ENCODE measurements at places on chromosomes 6 and 20.
A peak's percentile ranks its signal among the peaks of the same experiment; 100 is the strongest.

- no peak for DNase-seq
Observed at GRCh38 chr6:68127074-68127473, 508.0 kb upstream of the ADGRB3 start.

DNA sequence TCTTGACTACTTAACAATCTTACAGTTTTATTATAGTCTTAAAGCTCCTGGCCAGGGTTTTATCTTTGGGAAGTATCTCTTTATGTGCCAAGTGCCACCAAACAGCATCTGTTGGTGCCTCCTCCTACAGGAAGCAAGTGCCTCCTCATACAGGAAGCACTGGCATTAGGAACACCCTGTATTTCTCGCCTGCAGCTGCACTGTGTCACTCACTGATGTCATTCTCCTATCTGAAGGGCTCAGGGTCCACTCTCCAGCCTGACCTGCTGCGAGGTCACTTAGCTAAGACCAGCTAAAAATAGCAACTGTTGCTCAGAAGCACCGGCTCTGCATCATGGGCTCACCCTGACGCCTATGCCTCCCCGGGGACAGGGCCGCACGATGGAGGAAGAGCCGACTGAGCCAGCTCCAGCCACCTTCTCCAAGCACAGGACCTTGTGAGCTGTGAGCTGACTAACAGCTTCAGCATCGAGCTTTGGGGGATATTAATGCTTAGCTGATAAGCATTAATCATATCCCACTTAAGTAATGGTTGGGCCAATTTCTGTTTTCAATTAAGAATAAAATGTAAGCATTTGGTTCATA, 66.3 kb upstream of the CD93 start:
- DNase-seq = peak; percentile 96

- no peak for DNase-seq
Observed at GRCh38 chr6:150167479-150167873, 24.6 kb downstream of the PPP1R14C start.

DNA sequence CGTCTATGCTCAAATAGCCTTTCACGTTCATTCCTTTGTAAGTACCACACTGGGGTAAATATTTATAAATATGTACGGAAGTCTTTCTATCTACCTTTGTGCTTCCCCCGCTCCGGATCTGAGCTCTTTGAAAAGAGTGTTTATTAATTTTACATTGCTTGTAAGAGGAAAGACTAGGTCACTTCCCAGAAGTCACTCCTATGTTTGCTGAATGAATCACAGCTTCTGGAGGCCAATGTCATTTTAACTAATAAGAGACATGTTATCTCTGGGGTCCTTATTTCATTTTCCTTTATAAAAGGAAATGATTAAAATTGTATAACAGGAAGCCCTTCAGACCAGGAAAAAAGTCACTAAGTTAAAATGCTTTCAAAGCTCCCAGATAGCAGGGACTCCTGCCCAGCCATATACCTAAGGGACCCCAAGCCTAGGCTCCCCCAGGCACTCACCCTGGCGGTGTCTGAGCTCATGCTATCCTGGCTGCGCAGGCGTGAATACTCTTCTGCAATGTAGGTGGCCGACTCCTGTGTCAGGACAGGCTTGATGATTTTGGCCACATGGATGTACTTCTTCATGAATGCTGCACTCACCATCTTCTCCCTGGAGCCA, 12.6 kb downstream of the MCM3 start:
- DNase-seq = no peak

DNA sequence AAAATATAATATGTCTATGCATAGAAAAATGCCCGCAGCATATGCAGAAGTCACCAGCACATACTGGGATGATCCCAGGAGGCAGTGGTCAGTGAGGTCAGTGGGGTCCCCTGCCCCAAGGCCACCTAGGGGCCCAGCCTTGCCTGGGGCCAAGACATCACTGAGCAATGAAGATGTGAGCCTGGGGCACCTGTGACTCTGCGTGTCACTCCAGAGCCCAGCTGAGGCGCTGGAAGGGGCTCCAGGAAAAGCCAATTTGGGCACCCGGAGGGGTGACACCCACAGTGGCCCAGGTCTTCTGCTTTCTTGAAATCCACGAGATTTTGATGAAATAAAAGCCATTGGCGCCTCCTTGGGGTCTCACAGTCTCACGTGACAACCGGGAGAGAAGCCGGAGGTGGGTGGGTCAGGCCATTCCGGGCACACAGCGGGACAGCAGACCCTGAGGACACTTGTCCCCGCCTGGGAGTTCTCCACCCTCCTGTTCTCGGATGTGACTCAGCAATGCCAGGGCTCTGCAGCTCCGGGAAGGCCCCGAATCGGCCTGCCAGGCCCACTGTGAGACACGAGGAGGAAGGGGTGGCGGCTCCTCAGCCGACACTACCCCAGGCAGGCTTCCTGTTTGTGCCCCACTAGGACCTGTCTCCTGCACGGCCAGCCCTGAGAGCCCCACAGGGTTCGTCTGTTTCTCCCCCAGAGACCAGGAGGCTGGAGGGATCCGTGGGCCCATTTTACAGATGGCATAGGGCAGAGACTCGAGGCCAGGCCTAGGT, 24.4 kb upstream of the SLCO4A1 start:
- DNase-seq = no peak

DNA sequence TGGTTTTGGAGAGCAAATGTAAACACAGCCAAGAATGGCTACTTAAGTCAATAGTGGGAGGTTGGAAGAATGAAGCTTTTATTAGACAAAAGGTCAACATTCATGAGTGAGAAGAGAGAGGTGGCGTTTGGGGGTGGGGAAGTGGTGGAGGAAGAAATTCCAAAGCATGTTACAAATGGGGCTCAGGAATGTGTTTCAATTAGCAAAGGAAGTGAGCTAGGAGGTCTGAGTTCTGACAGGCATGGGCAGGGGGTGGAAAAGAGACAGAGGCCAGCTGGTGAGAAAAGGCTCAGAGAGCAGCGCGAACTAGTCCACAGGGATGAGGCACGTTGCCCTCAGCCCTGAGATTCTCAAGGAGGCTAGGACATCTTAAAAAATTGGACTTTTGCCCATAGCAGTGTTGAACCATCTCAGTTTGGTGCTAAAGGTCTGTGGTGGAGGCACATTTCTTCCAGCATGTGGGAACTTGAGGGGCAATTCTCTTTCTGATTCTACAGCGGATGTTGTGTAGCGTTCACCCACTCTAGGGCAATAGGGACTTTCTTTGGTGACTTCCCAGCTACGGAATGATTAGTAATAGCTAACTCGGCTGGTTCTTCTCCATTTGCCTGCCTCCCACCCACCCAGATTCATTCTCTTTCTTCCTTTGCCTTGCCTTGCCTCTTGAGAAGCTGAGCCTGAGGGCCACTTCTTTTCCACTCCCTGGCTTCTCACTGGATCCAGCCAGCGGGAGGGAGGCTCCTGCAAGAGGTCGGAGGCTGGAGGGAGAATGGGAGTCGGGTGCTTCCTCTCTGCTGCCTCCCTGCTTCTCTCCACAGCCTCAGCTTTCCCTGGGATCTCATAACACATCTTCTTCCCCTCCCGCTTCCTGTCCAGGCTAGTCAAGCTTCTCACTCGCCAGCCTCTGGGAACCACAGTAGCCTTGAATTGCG, 45.1 kb upstream of the NEDD9 start:
- peak; percentile 31 for DNase-seq

GRCh38 chr6:126131246-126131645, 144.9 kb downstream of the TRMT11 start:
- DNase-seq = no peak

- no peak for DNase-seq
Observed at GRCh38 chr20:8851446-8851845, 217.4 kb upstream of the PLCB4 start.

- no peak for DNase-seq
Observed at GRCh38 chr20:33881989-33882388, 70.8 kb downstream of the CHMP4B start.

DNA sequence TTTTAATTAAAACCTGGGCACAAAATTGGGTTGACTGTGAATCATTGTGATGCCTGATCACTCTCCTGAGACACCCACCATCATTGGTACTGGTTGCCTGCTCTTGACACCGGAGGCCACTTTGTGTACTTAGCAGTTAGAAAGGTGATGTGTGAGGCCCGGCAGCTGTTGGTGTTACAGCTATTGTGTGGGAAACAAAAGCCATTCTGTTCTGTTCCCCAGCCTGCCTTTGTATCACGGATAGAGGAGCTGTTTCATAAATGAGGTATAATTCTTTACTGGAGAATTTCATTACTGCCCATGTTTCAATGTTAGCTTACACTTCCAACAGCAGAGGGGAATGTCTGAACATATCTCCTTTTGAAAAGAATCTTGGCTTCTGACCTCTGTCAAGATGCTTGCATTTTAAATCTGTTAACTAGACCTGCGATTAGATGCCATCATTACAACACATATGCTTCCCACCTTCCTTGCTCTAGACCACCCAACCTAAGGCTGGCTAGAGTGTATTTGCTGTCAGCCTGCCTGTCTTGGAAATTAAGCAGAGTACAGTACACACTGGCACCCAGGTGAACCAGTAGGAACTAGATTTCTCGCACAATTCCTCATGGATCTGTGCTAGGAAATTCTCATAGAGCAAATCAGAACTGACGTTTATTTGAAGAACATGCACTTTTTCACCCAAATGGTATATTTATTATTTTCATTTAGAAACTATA, 142.4 kb upstream of the INSM1 start:
- DNase-seq = no peak

GRCh38 chr6:163226181-163226835, 188.2 kb upstream of the QKI start:
- no peak for DNase-seq

- no peak for DNase-seq
Observed at GRCh38 chr6:11758878-11759277, 19.7 kb downstream of the ADTRP start.

- DNase-seq = no peak
Observed at GRCh38 chr20:3654326-3655130, 8.7 kb downstream of the GFRA4 start.

- DNase-seq = peak; percentile 98
Observed at GRCh38 chr6:138465007-138465645, 34.2 kb downstream of the NHSL1 start.

DNA sequence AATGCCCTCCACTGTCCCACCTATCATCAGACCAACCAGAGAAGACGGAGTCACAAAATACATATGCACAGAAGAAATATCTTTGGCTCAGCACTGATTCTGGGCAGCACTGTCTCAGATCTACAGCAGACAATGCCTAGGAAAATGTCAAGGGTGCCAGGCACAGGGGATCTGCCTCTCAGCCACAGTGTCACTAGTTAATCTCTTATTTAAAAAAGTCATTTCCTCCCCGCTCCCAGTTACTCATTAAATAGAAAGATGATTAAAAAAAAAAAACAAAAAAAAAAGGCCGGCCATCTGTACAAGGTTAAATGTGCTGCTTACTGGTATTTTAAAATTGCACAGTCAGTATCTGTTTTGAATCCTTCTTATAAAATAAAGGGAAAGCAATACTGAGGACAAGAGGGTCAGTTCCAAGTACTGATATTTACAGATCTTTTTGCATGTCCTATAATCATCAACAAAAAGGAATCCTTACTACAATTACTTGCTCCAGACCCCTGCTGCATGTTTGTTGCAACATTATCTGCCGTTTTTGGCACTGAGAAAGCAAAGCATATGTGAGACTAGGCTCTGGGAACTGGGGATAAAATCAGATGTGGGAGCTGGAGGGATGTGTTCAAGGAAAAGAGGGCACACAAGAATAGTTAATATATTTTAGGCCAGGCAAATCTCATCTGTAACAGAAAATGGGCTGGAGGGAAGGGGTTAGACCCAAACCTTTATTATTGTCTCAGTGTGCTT, 299.3 kb downstream of the KIF16B start:
- no peak for DNase-seq

- no peak for DNase-seq
Observed at GRCh38 chr6:40725390-40725789, 138.2 kb upstream of the LRFN2 start.

- peak; percentile 44 for DNase-seq
Observed at GRCh38 chr6:69796073-69796641, 653 bp downstream of the LMBRD1 start.

- DNase-seq = no peak
Observed at GRCh38 chr6:72977114-72977513, 248.2 kb downstream of the KHDC1L start.

- peak; percentile 13 for DNase-seq
Observed at GRCh38 chr20:45456632-45457031, 12.9 kb upstream of the WFDC2 start.

- DNase-seq = no peak
Observed at GRCh38 chr20:44137266-44137801, 49.7 kb downstream of the JPH2 start.

GRCh38 chr6:90328004-90328403, 31.4 kb upstream of the BACH2 start:
- DNase-seq = peak; percentile 80

DNA sequence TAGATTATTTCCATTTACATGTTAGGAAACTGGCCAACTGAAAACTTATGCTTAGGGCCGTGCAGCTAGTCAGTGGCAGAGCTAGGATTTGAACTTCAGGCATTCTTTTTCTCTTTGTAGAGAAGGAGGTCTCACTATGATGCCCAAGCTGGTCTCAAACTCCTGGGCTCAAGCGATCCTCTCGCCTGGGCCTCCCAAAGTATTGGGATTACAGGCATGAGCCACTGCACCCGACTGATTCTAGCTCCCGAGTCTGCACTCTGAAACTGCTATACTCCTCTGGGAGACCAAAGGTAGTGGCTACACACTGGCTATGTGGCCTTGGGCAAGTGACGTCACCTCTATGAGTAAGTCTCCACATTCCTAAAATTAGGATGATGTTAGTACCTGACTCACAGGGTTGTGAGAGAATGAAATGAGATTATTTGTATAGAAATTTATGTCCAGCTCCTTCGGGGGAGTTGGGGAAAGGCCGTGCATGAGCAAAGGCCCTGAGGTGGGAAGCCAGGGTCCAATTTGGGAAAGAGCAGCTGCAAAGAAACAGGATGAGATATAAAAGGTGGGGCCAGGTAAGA, 6.4 kb downstream of the PLTP start:
- DNase-seq = peak; percentile 79

DNA sequence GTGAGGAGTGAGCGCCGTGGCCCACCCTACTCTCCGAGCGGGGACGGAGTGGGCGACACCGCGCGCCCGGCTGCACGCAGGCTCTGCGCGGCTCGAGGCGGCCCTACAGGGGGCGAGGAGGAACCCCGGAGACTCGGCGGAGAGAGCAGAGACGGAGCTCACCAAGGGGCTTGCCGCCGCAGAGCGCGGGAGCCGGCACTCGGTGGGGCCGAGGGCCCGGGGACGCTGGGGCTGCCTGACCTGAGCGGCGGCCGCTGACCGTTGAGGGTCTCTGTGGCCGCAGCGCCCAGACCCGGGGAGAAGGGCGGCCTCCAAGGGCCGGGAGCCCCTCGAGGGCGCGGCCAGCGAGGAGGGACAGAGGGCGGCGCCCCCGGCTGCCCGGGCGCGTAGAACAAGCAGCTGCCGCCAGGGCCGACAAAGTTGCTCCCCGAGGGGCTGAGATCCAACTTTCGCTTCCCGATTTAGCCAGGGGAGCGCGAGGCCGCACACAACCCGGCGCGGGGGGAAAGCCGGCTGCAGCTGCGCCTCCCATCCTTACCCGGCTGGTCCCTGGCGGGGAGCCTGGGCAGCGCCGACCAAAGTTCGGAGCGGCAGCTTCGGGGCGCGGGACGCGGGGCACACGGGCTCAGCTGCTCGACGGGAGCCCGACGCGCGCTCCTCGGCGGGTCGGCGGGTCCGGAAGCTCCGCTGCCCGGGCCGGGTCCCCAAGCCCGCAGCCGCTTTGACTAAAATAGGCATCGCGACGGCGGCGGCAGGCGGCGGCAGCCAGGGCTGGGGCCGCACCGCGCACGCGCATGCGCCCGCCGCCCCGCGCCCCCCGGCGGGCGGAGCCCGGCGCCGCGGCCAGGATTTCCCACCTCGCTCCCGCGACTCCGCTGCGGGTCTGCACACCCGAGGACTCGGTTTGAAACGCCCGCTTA, 43.1 kb downstream of the POPDC3 start:
- DNase-seq = peak; percentile 48
